ENCODE measurements at places on chromosomes 11 and 22.

GRCh38 chr11:62359475-62359874 lies 22.2 kb downstream of the ASRGL1 start:
- DNase-seq, result no peak

- peak; percentile 56 for DNase-seq
These were observed 17.3 kb downstream of the EPS8L2 start for GRCh38 chr11:723120-723883.

- DNase-seq, result no peak
These were observed 12.8 kb downstream of the NFAM1 start for GRCh38 chr22:42419243-42419881.

DNA sequence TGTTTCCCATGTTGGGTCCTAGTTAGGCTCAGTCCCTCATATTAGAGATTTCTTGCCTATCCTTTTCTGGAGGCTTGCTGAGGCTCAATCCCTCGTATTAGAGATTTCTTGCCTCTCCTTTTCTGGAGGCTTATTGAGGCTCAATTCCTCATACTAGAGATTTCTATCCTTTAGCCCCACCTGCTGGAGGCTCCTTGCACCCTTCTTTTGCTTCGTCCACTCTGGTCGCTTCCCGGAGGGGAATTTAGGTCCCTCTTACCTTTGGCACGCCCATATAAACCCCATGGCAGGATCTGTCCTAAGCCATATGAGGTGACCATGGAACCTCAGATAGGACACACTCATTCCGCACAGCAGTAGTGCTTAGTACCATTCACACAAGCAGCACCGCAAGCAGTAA lies 15.9 kb downstream of the CYP2D6 start:
- DNase-seq, result no peak

- DNase-seq, result no peak
These were observed 70.9 kb downstream of the ZNRF3 start for GRCh38 chr22:28953976-28954880.
